ENCODE measurements at places on chromosomes 1 and 21.

- no peak for DNase-seq
These were observed 57.7 kb downstream of the RGSL1 start for GRCh38 chr1:182507685-182508084.

DNA sequence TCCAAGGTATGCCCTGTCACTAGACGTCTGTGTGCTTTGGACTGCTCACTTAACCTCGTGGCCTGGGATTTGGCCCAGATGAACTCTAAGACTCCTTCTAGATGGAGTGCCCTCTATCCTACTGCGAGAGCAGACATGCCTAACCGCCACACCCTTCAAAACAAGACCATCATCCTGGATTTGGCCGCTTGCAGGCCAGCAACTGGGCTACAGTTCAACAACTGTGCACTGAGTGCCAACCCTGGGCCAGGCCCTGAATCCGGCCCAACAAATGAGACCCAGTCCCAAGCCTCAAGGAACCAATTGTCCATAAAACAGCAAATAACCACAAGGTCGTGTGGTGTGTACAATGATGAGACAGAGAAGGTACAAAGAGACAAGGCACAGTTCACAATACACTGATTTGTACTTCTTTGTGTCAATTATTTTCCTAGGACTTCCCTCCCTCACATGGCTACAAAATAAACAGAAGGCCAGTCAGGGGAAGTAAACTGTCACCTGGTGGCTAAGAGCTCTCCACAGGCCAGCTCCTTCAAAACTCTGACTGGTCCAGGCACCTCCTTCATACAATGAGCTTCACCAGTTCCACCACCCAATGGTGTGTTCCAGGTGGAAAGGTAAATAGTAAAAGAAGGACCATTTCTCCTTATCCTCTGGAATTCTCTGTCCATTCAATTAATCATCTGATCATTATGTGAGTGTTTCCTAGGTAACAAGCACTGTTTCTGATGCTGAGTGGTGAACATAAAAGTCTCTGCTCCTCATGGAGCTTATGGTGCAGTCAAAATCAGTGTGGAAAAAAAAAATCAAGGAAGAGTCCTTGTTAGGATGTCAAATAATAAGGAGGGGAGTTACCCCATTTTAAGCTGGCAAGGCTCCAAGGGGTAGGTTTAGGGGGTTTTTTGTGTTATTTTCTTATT lies 60.4 kb downstream of the CAPZB start:
- DNase-seq: no peak

DNA sequence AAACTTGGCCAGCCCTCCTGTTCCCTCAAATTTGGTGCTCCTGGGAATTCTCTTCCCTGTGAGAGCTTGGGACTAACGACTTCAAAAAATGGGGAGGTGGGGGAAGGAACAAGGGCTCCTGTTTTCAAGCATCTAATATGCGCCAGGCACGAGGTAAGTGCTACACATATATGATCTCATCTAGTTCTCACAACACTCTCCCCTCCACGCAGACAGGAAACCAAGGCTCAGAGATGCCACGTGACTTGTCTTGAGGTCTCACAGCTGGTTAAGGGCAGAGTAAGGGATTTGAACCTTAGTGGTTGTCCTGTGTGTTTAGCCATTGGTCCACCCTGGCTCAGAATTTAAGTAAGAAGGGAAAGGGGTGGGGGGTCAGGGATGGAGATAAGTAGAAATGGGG lies 125.9 kb downstream of the DMRTB1 start:
- no peak for DNase-seq

GRCh38 chr21:38702196-38702595 lies 103.5 kb upstream of the ETS2 start:
- no peak for DNase-seq

Measured in stimulated activated CD4-positive, alpha-beta T cell treated with anti-CD3 and anti-CD28 coated beads, Interleukin-12 subunit alpha, Interleukin-12 subunit beta, amount 100 ng/mL, for 48 hours (primary cell).